ENCODE measurements at places on chromosomes 3 and 15.

DNA sequence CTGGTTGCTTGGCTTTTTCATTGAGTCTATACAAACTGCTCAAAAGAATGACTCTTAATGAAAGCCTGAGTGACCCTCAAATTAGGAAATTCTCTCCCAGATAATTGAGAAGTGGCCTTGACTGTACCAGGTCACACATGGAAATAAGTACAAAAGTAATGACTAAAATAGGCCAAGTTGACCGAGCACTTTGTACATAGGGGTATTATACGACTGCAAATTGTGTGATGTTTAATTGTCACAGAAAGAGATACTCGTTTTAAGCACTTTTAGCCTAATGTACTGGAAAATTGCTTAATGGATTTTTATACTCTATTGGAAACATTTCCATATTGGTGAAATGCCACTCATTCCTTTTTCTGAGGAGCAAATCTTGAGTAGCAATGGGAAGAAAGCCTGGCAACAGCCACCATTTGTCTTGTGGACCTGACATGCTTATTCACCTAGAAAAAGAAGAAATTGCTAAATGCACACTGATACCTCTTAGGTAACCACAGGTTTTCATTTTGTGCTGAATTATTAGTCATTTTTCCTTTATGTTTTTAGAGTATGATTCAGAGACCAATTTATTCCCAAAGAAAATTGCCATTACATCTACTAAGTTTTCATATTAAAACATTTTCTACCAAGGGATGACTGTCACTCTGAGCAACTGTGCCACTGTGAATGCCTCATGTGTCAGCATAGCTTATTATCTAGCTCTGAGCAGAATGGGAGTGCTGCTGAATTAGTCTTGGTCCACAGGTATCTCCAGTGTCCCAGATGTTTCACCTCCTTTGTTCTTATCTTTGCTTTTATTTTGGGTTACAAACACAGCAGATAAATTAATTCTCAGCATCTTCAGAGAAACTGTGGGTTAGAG is 8.9 kb upstream of the PXK start:
- no peak for DNase-seq

DNA sequence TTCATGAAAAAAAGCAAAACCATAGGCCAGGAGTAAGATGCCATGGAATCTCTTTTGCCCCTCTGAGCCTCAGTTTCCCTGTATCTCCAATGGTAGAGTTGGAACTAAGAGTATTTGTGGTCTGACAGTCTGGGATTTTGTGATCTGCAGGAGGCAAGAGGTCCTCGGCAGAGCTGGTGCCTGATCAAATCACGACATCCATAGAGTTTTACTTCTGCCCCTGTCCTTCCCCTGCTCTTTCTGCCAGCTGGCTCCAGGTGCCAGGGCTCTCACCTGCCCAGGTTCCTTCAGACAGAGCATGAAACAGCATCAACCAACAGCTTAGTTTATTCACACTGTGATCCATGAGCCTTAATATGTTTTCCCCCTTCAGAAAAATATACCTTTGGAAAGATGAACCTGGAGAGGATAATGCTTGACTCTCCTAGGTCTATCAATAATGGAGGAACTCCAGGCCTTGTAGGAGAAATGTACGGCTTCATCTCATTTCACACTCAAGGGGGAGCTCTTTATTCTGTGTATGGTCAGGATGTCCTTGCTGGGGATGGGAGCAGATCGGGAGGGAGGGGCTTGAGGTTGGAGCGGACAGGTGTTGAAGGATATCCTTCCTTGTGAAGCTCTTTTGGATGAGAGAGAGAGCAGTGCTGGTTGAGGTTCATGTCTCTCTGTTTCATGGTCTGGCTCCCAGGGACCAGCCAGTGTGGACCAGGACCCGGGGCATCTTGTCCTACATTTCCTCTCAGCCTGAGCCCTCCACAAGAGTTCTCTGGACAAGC is 309.9 kb downstream of the RPLP1 start:
- DNase-seq = no peak

GRCh38 chr3:197561926-197562325 is 6.2 kb upstream of the BDH1 start:
- no peak for DNase-seq

DNA sequence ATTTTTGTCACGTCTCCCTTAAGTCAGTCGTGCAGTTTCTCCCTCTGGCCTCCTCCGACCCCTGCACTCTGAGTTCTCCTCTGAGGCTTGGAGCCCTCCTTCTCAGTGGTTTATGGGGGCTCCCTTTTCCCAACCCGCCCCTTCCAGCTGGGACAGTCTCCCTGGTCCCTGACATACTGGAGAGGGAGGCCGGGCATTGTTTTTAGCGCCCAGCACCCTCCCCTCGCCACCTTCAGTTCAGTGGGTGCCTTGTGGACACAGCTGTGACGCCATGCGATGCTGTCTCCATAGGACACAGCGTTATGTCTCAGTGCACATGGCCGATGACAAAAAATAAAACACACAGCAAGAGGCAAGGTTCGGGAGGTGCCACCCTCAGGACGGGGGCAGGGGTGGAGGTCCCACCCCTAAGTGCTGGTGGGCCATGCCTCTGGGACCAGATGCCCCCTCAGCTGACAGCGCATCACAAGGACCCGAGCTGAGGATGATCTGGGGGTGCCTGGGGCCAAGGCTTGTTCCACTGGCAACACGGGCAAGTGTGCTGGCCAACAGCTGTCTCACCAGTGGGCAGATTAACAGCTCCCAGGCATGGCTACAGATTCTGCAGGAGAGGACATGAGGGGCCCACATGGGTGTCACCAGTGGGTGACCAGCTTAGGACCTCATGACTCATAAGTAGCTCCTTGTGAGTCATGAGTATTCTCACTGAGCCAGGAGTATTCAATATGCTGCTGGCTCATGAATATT is 81.6 kb downstream of the PLXNA1 start:
- no peak for DNase-seq

GRCh38 chr3:49997862-49998261 is 57.9 kb downstream of the RBM6 start:
- DNase-seq = no peak

- DNase-seq = no peak
These were observed 40.0 kb downstream of the ATP13A3 start for GRCh38 chr3:194446754-194447153.

DNA sequence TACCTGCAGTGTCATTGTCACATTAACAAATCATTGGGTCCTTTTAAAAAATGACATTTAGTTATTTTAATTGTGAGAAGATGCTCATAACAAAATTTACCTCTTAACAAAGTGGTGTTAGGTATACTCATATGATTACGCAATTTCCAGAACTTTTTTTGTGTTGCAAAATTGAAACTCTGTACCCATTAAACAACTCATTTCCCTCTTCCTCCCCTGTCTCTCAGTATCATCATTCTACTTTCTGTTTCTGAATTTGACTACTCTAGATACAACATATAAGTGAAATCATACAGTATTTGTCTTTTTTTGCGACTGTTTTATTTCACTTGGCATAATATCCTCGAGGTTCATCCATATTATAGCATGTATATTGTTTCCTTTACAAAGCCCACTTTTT is 58.7 kb upstream of the CHST2 start:
- no peak for DNase-seq

- DNase-seq = no peak
These were observed 2.5 kb upstream of the RFTN1 start for GRCh38 chr3:16515885-16516420.

GRCh38 chr15:31070867-31071266 is 30.7 kb downstream of the TRPM1 start:
- no peak for DNase-seq
